Hypothalamus (tissue), 51 donors: ENCODE measurements at places on chromosomes 12 and 14.

DNA sequence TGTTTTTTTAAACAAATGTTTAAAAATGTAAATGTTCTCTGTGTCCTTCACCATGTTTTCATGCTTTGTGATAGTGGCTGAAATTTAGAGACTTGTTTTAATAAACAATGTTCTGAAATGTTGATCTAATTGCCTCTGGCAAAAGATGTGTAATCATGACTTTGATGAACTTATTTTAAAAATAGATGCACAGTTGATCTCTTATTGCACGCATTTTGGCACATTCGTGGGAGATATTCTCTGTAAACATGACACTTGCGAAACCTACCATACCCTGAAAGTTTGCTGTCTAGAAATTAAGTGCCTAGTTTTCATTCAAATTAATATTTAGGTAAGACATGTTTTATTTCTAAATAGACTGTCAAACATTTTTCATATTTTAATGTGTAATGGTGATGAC is 119.7 kb upstream of the DNM1L start:
- DNase-seq, result no peak

- peak; percentile 67 for DNase-seq
These were observed 5.0 kb upstream of the NPAS3 start for GRCh38 chr14:32933629-32934072.

DNA sequence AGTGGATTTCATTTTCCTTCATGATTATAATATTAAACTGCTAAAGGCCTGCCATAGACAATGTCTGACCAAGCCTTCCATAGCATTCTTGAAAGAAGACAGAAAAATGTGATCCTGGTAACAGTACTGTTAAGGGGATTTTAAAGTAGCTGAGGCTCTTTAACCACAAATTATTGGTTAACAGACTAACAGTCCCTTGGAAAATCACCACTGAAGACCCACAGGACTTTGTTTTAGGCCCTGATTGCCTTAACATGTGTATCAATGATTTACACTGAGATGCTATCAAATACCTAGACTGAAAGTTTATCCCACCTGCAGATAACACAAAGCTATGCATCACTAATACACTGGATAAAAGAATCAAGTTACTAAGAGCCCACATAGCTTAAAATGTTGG is 6.0 kb downstream of the KRT79 start:
- no peak for DNase-seq

DNA sequence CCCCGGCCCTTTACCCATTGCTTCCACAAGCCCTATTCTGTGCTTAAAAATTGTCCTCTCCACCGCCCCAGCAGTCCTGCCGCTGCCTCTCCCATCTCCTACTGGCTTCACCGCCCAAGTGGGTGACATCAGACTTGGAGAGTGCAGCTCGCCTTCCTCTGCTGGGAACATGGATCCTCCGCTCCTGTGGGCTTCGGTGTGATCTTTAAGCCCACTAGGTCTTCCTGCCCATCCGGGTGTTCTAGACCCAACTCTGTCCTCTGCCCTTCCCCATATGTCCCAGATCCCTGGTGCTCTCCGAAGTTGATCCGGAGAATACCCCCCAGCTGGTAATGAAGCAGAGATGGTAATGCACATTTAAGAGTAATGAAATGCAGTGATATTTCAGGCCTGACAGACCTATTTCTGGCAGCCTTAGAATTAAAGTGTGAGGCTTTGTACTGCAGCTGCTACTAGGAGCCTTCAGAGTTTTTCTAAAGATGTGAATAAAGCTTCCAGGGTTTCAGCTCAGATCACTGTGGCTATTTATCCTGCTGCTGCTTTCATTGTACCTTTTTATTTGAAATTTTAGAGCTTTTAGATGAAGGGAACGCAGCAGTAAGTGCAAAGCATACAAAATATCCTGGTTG is 22.9 kb upstream of the CTDSP2 start:
- DNase-seq, result peak; percentile 20

DNA sequence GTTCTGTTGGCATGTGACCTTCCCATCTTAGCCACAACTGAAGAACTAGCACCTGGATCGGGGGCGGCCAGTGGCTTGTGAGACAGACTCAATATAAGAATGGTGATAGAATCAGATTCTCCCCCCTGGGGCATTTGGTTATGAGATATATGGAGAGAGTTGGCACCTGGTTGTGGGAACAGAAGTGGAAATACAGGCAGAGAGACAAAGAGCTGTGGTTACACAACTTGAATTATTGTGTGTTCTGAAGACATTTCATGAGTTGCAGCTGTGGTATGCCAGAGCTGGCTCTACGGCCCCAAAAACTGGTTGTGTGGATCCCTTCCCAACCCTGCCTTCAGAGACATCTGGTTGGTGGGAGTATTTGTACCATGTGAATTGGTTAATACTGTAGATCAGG is 2.9 kb upstream of the MSRB3 start:
- DNase-seq, result no peak

- no peak for DNase-seq
These were observed 251.6 kb downstream of the PHLDA1 start for GRCh38 chr12:75779891-75780496.

DNA sequence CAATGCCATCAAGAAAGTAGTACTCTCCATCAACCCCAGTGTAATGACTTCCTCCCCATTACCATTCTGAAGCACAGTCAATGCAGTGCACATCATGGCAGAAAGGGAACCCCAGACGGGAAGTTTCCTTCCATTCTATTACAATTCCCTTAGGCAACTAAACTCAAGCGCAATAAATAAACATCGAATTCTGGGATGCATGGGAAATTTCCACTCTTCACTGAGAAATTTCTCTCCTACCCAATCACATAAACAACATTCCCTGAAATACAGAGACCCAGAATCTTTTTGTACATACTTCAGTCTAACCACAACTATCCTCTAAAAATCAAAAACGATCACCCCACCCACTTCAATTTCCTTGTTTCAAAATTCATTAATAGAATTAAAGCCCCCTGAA is 20.0 kb downstream of the SARNP start:
- no peak for DNase-seq

- no peak for DNase-seq
These were observed 2.2 kb upstream of the RPAP3 start for GRCh38 chr12:47707905-47708543.

DNA sequence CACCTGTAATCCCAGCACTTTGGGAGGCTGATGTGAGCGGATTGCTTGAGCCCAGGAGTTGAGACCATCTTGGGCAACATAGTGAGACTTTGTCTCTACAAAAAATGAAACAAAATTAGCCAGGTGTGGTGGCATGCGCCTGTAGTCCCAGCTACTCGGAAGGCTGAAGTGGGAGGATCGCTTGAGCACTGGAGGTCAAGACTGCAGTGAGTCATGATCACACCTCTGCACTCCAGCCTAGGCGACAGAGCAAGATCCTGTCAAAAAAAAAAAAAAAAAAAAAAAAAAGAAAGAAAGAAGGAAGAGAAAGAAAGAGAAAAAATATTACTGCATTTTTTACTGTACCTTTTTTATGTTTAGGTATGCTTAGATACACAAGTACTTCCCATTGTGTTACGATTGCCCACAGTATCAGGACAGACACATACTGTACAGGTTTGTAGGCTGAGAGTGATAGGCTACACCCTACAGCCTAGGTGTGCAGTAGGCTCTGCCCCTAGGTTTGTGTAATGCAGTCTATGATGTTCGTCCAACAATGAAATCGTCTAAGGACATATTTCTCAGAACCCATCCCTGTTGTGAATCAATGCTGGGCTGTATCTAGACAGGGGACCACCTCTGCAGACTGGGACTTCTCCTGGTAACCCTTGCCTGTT is 160.4 kb upstream of the PWP1 start:
- DNase-seq, result no peak

DNA sequence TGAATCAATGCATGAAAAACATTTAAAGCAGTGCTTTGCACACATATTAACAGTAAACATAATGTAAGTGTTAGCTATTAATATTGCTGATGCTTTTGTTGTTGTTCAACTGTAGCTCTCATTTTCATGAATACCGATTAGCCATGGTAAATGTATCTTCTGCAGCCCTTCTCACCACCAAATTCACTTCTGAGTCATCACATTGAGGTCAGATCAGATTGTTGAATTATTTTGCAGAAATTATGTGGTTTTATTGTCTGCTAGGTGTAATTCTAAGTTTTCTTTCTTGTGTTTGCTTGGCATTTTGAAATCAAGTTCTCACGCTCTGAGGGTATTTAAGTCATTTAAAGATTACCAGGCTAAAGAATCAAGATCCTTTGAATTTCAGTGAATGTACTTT is 74.6 kb downstream of the AKAP6 start:
- no peak for DNase-seq

GRCh38 chr12:93766796-93767523 is 89.8 kb downstream of the CRADD start:
- no peak for DNase-seq

- no peak for DNase-seq
These were observed 58.6 kb downstream of the SLC38A1 start for GRCh38 chr12:46209914-46210872.

DNA sequence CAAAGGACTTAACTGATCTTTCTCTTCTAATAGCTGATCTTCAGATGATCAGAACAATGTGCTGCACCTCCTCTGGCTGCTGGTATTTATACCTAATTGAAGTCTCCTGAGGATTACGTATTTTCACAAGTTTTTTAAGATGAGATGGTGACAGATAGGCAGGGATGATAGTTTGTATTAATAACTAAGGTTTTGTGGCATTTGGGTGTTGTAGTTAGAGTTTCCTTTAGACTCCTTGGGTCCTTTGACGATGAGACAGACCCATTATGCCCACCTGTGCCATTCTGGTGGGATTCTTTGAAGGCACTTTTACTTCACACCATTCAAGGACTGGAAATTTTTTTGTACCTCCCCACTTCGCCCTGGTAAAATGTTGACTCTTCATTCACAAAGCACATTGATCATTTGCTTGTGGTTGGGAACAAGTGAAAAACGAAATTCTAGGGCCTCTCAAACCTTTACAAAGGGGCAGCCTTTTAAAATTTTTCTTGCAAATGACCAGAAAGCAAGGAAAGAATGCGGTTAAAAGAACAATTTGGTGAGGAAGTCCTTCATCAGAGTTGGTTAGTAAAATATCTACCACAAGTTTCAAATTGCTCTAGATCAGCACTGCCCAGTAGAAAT is at the start of gene IFNG:
TSS of gene IFNG (minus strand) at position 60 of the 624 bp plus-strand sequence. CDS start 125 bp downstream, outside the sequence.
- DNase-seq, result no peak

DNA sequence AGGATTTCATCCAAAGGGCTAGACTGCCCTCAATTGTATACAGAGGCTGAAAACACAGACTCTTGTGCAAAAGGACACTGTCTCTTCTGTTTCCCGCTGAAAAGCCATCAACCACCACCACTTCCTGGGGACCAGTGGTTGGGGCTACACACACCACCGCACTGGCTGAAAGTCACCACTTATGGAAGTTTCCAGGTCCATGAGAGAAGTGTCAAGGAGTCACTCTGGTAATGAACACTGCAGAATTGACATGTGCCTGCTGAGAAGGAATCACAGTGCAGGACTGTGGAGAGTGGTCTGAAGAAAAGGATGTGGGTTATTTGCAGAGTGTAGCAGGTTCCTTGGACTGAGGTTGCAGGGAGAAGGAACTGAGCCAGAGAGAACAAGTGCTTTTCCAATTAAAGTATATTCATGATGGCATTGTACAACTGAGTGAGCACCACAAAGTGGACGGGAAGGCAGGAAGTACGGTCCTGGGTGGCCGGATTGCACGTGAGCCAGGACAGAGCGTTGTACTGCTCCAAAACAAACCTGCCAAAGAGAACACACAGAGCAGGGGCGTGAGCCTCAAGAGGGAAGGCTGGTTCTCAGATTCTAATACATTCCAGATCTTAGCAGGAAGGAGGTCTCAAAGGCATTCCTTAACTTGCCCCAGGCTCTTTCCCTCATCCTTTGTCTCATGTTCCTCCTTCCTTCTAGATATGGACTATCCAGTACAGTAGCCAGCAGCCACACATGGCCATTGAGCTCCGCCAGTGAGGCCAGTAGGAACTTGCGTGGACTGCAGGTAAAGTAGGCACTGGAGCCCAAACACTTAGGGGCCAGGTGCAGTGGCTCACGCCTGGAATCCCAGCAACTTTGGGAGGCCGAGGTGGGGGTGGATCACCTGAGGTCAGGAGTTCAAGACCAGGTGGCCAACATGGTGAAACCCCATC is 316.4 kb downstream of the MED13L start:
- no peak for DNase-seq

GRCh38 chr14:77139540-77140358 is 1.8 kb downstream of the ZDHHC22 start:
- DNase-seq, result no peak

DNA sequence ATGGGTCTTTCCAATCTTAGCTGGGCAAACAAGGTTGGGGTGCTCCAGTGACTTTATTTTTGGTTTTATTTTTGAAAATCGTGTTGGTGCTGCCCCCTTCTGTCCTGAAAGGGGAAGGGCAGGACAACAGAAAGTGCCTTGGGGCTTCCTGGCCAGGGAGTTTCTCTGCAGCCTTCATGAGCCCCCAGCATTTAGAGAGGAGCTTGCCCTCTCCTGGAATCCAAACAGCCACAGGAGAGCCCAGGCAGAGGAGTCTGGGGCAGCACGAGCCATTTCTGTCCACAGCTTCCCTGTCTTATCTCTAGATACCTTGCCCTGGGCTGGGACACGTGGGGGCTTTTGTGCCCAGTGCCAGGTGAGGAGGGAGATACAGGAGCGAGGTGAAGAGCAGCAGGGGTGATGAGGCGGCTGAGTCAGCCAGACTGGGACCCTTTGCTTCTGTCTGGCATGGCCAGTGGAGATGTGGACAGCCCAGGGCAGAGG is 4.4 kb upstream of the C1RL start:
- DNase-seq, result no peak

DNA sequence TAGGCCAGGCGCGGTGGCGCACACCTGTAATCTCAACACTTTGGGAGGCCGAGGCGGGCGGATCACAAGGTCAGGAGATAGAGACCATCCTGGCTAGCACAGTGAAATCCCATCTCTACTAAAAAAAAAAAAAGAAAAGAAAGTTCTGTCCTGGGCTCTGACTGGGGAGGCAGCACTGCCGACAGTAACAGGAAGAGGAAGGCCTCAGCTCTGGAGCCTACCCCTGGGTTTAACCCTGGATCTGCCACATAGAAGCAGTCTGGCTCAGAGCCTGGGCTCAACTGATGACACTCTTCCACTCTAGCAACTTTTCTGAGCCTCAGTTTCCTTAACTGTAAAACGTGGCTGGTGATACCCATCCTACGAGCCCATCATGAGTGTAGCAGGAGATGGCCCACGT is 60.5 kb downstream of the ACTN1 start:
- no peak for DNase-seq

DNA sequence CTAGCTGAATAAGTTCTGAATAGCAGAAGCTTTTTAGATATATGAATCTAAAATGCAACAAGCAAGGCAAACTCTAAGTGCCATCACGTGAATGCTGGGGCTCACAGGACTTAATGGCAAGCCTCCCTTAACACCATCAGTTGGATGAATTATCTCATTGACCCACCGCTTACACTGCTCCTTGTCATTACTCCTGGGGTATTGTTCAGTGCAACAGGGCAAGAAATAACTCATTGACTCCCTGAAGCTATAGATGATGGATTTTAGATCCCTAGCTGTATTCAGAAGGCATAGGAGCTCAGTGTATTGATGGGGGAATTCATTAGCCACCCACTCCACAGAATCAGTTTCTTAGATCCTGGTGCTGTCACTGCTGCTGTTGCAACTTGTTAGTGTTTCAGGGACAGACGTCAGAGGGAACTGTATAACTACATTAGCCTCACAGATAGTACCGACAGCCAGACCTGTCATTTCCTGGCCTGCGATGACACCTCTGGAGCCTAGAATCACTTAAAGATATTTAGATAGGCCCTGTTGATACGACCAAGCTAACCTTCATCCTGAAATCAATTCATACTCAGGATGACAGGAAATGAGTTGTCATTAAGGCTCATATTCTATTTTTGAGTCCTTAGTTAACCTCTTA is 735.3 kb downstream of the DIO2 start:
- DNase-seq, result no peak
